NK-92 treated with Interleukin-12 subunit alpha and Interleukin-12 subunit beta, amount 100 ng/mL, for 24 hours (cell line): ENCODE measurements at places on chromosomes 13 and 19.

DNA sequence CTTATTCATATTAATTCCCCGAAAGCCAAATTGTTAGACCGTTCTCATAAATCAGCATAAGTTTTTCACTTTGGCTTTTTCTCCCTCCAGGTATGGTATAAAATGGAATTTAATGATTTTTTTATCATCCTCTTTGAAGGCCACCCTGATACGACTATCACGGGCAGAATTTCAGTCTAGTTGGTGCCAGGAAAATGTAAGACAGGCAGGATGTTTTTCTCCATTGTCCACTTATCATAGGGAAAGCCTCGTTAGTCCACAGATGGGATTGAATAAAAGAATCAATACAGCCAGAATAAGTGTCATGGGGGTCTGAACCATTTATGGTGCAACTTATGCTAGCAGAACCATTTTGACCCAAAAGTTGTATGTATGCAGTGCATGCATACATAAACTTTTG lies 566.0 kb upstream of the ARGLU1 start:
- DNase-seq = no peak

- DNase-seq = no peak
These were observed 44.7 kb upstream of the C13orf46 start for GRCh38 chr13:114018461-114019055.

GRCh38 chr19:10292206-10292788 lies 2.5 kb downstream of the ICAM5 start:
- no peak for DNase-seq

GRCh38 chr19:13909430-13909829 lies 3.4 kb downstream of the CC2D1A start:
- DNase-seq = no peak

GRCh38 chr19:51147663-51148062 lies 5.6 kb downstream of the SIGLEC7 start:
- no peak for DNase-seq
